ENCODE measurements at places on chromosomes 16 and 17.

DNA sequence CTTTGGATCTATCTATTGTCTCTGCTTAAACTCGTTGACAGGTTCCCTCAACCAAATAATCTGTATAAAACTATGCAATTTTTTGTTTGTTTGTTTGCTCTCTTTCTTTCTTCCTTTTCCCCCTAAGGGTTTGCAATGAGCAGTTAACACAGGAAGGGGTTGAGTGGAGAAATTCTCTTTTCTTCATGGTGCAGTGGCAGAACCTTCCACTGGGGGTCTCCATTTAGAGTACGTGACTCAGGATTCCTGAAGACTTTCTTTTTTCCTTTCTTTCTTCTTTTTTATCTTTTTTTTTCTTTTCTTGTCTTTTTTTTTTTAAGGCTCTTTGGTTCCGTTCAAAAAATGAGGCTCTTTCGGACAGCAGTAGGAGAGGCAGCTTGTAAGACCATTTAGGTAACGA, 19.5 kb upstream of the RBFOX1 start:
- no peak for DNase-seq

GRCh38 chr16:66690106-66690847, 6.3 kb downstream of the CMTM4 start:
- DNase-seq: no peak

- DNase-seq: no peak
Observed at GRCh38 chr16:24652209-24652712, 77.2 kb upstream of the TNRC6A start.

DNA sequence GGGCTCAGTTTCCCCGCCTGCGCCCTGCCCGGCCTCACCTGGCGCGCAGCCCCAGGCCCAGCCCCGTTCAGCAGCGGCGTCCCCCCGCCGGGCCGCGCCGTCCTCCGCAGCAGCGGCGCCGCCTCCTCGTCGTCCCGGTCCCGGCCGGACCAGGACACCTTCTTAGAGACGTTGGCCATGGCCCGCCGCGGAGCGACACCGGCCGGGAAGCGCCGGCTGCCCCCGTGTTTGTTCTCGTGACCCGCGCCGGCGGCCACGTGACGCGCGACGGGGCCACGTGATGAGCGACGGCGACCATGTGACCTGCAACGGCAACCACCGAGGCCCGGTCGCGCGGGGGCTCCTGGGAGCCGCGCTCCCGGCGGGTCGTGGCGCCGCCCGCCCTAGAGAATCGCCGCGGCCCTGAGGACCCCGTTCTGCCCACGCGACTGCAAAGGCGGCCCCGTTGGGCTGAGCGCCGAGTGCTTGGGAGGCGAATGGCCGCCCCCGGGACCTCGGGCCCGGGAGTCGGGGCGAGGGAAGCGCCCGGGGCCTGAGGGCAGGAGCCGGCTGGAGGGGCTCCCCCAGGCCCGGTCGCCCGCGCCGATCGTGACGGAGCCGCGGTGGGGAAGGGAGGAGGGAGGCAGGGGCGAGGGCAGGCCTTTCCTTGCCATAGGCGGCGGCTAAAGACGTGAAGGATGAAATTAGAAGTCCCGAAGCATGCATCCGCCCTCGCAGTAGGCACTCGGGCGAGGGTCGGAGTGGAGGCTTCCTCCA, at the start of gene CLCN7:
TSS of gene CLCN7 (minus strand) at position 233 of the 756 bp plus-strand sequence. CDS start at position 179, 54 bp downstream.
- DNase-seq: peak; percentile 86

GRCh38 chr17:17768424-17769088, 68.2 kb downstream of the SREBF1 start:
- DNase-seq: no peak

Measured in hematopoietic multipotent progenitor cell treated with erythropoietin and hydrocortisone succinate and interleukin-3 and kit ligand, for 17 days (in vitro differentiated cells).